GM23338 (cell line): ENCODE measurements at places on chromosomes 12 and 14.

DNA sequence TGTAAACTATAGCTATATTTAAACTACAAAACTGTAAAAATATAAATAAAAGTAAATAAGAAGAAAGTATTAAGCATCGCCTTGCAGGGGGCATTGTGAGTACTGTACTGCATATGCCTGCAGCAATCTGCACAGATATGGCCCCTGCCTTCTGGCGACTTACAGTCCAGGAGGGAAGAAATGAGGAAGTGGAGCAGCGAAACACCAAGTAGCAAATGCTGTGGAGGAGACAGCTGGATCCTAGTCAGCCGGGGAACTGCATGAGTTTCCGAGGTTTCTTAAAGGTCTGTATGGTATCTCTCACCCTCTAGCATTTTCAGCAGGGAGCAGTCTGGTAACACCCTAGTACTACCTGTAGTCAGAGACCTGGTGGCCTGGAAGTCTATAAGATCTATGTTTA, 256.9 kb downstream of the CACNA1C start:
- DNase-seq, result no peak

DNA sequence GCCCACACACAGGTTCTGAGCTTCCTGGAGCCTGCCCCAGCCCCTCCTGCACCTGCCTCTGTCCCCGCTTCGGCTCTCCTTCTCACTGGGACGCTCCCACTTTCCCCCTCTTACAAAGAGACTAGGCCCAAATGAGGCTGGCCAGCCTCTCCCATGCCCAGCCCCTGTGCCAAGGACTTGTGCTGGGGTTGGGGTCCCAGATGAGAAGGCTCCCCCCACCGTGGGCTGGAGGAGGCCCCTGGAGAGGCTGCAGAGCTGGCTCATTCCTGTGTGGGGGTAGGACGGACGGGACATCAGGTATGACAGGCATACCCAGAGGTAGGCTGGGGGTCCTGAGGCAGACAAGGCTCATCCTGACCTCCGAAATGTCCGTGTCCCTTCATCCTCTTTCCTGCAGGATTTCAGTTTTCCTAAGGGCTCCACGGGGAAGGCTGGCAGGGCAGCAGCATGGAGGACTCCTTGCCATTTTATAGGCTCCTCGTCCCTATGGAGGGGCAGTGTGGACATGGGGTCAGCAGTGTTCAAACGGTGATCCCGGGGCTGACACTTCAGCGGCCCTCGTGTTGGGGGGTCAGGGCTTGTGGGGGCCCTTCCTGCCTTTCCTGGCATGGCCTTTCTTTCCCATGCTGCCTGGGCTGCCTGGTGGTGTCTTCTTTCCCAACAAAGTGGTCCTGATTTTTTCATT, 49.1 kb upstream of the MEG3 start:
- no peak for DNase-seq

DNA sequence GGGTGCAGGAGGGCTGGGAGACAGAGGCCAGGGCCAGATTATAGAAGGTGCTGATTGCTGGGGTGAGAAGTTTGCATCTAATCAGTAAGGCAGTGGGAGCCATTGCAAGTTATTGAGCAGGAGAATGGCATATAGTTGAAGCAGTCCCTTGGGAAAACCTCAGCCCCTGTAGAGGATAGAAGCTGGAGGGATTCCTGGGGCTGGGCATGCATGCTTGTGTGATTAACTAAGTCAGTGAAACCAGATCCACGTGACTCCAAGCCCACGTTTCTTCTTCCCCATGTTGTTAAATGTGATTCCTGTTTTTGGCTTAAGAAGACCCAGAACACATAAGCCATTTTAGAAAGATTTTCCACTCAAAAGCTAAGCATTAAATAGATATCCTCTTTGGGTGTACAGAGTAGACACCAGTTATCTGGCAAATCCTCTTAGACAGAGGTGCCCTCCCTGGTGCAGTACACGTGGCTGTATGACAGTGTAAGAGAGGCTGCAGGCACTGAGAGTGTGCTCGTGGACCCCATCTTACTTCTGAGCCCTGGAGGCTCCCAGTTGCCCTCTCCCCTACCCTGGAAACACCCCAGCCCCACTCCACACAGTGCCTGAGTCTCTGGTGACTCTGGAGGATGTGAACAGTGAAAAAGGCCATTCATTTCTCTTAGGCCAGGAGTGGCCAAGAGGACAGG, 3.2 kb downstream of the C14orf132 start:
- no peak for DNase-seq

- peak; percentile 86 for DNase-seq
Measured at GRCh38 chr12:95918194-95918993, 24.0 kb downstream of the CCDC38 start.

- DNase-seq, result peak; percentile 91
Measured at GRCh38 chr14:77459072-77459723, 1.3 kb downstream of the AHSA1 start.

DNA sequence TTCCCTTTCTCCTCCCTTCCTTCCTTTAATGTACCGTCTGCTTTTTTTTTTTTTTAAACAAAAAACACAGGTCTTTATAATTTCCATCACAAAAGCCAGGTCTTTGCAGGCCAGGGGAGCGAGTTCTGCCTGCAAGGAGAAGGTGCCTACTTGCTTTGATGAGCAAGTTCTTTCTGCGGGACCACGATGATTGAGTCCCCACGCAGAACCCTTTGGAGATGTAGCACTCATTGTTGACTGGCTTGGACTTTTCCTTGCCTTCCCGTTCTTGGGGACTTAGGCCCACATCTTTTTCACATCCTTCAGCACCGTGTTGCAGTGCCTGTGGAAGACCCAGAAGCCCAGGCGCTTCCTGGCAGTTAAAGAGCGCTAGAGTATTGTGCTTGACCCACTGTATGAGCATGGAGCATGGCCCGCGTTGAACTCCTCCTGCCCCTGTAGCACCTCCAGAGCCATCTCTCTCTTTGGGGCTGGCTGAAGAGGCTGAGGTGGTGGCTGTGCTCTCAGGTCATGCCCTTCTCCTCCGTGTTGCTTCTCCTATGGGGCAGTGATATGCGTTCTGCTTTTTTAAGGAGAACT, 177.6 kb downstream of the EXOC5 start:
- DNase-seq, result peak; percentile 41
